ENCODE measurements at places on chromosomes 11 and 22.

DNA sequence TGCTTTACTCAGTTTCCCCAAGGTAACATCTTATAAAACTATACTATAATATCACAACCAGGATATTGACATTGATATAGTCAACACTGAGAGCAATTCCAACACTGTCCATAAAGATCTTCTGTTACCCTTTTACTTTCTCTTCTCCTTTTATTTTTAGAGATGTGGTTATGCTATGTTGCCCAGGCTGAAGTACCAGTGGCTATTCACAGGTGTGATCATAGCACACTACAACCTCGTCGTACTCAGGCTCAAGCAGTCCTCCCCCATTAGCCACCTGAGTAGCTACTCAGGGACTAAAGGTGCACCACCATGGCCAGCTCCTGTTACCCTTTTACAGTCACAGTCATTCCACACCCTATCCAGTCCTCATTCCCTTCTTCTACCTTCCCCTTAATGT, 119.7 kb downstream of the CWF19L2 start:
- DNase-seq, result no peak

GRCh38 chr11:96196181-96196662, 146.8 kb downstream of the MAML2 start:
- DNase-seq, result no peak

DNA sequence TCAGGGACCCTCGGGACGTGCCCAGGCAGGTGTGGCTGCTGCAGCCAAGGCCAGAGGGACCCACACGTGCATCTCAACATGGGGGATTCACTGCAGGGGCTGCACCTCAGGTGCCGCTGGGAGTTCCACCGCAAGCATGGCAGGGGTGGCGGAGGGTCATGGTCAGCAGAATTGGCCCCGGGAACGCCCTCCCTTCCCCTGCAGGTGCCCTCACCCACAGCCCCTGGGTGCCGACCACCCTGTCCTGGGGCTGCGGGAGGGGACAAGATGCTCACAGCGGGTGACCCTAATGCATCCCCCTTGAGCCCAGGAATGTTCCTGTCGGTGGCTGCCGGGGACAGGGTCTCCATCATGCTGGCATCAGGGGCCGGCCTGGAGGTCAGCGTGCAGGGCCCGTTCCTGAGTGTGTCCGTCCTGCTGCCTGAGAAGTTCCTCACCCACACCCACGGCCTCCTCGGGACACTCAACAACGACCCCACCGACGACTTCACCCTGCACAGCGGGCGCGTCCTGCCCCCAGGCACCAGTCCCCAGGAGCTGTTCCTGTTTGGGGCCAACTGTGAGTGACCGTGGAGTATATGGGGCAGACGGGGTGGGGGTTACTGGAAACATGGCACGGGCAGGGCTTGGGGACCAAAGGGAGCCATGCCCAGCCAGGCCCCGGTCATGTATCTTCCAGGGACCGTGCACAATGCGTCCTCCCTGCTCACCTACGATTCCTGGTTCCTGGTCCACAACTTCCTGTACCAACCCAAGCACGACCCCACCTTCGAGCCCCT, 5.8 kb downstream of the SUSD2 start:
- DNase-seq, result no peak

- no peak for DNase-seq
Observed at GRCh38 chr22:48444320-48445112, 1383.2 kb downstream of the BRD1 start.

DNA sequence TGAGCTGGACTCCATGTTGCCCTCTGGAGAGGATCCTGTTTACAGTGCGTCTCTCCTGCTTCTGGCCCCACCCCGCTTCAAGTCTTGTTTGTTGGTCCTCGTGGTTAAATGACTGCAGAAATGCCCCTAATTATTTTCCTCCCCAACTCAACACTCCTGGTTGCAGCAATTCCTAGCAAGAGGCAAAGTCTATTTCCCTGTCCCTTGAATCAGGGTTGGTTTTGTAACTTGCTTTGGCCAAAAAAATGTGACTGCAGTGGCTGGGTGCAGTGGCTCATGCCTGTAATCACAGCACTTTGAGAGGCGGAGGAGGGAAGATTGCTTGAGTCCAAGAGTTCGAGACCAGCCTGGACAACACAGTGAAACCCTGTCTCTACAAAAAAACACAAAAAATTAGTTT, 41.0 kb upstream of the FGF3 start:
- no peak for DNase-seq

DNA sequence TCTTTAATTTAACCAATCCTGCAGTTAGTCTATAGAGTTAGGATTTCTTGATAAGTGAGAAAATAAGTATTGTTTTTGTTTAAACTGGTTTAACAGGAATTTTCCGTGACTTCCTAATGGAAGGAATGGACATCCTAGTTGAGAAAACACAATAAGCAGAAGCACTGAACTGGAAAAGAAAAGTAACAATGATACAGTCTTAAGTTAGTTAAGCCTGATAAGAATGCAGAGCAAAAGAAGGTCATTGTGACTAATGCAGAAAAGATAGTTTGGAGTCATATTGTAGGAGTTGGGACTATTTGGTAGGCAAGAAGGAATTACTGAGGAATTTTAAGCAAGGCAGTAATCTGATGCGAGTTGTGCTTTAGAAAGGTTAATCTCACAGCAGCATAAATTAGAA, 11.7 kb downstream of the RNF141 start:
- no peak for DNase-seq

- no peak for DNase-seq
Observed at GRCh38 chr11:235609-235996, 539 bp downstream of the SIRT3 start.

DNA sequence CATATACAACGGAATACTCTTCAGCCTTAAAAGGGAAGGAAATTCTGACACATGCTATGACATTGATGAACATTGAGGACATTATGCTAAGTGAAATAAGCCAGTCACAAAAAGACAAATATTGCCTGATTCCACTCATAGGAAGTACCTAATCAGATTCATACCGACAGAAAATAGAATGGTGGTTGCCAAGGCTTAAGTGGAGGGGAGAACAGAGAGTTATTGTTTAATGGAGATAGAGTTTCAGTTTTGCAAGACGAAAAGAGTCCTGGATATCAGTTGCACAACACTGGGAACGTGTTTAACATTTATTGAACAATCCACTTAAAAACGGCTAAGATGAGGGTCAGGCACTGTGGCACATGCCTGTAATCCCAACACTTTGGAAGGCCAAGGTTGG, 45.6 kb upstream of the HIPK3 start:
- DNase-seq, result no peak

DNA sequence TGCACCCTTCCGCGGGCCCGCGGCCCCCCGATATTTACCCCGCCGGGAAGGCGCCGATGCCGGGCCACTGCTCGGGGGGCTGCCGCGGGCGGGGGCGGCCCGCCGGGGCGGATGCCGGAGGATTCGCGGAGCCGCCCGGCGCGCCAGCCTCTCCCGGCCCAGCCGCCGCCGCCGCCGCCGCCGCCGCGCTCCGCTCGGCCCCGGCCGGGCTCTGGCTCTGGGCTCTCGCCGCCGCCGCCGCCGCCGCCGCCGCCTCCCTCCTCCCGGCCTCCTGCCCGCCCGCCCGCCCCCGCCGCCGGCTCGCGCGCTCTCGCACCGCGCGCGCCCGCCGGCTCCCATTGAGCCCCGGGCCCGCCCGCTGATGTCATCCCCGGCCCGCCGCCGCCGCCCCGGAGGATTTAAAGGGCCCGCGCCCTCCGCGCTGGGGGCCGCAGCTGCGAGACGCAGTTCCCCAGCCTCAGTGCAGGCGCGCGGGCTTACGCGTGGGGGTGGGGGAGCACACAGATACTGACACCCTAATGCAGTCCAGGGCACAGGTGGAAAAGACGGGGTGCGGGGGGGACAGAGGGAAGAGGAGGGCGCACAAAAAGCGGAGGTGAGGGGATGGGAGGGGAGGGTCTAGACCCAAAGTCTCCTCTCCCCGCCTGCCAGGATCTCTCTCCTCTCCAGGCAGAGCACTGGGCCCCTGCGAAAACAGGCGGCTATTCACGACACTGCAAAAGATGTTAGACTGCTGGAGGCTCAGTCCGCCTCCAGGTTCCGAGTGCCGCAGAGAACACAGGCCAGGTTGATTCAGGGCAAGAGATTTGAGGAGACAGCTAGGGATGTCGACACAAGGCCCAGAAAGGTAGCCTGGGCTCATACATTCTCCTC, at the start of gene CSNK1E:
TSS of gene CSNK1E (minus strand) at position 312 of the 873 bp plus-strand sequence. CDS start 3,276 bp downstream, outside the sequence.
- no peak for DNase-seq

DNA sequence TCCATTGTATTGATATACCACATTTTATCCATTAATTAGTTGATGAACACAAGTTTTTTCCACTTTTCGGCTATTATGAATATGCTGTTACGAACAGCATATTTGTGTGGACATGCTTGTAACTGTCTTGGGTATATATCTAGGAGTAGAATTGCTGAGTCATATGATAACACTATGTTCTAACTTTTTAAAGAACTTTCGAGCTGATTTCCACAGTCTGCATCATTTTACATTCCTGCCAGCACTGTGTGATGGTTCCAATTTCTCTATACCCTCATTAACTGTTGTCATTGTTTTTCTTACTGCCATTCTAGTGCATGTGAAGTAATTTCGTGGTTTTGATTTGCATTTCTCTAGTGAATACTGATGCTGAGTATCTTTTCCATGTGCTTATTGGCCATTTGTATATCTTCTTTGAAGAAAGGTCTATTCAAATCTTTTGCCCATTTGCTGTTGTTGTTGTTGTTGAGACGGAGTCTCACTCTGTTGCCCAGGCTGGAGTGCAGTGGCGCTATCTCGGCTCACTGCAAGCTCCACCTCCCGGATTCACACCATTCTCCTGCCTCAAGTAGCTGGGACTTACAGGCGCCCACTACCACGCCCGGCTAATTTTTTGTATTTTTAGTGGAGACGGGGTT, 7.4 kb upstream of the RCE1 start:
- no peak for DNase-seq

DNA sequence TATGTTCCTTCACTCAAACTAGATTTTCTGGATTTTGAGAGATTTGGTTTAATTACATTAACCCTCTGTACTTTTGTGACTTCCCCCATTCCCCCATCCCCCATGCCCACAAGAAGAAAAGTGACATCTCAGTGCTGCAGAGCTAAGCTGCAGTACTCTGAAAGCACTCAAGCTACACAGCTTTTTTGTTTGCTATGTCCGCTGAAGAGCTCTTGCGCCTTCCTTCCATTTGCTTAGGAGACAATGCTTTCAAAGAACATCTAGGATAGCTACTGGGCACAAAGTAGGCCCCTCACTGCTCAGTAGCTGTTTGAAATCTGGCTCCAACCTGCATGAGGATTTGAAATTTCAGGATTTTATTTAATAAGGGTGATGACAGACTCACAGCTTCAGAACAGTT, 69.7 kb downstream of the SLC17A6 start:
- DNase-seq, result no peak

GRCh38 chr11:10255388-10256125, 38.5 kb downstream of the SBF2 start:
- no peak for DNase-seq

DNA sequence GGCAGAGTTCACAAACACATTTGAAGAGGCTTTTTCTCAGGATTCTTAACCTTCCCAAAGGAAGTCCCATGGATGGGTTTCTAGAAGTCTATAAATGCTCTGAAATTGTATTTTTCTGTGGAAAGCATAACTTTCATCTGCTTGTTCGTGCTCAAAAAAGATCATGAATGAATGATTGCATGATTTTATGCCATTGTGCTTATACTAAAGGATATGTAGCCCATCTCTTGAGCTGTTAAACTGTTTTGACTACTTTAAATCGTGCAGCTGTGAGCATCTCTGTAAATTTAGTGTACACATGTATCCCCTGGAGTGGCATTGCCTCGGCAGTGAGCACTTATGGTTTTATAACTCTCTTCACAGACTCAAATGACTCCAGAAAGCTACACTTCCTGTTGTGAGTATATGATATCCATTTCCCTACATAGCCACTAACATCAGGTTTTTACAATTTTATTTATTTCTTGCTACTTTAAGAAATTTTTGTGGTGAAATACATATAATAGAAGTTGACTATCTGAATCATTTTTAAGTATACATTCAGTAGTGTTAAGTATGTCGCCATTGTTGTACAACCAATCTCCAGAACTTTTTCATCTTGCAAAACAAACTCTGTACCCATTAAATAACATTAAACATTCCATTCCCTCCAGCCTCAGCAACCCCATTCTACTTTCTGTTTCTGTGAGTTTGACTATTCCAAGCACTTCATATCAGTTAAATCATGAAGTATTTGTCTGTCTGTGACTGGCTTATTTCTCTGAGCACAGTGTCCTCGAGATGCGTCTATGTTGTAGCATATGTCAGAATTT, 8.0 kb downstream of the NEAT1 start:
- no peak for DNase-seq

- no peak for DNase-seq
Observed at GRCh38 chr11:103359216-103359615, 250.0 kb downstream of the DYNC2H1 start.

DNA sequence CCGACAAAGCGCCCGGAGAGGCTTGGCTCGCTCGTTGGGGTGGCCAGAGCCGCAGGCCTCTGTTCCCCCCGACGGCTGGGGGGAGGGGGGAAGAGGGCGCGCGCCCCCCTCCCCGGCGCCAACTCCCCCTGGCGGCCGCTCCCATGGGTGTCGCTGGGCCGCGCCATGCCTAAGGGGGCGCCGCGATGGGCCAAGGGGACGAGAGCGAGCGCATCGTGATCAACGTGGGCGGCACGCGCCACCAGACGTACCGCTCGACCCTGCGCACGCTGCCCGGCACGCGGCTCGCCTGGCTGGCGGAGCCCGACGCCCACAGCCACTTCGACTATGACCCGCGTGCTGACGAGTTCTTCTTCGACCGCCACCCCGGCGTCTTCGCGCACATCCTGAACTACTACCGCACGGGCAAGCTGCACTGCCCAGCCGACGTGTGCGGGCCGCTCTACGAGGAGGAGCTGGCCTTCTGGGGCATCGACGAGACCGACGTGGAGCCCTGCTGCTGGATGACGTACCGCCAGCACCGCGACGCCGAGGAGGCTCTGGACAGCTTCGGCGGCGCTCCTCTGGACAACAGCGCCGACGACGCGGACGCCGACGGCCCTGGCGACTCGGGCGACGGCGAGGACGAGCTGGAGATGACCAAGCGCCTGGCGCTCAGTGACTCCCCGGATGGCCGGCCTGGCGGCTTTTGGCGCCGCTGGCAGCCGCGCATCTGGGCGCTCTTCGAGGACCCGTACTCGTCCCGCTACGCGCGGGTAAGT, 1.4 kb downstream of the KCNC1 start:
- no peak for DNase-seq

DNA sequence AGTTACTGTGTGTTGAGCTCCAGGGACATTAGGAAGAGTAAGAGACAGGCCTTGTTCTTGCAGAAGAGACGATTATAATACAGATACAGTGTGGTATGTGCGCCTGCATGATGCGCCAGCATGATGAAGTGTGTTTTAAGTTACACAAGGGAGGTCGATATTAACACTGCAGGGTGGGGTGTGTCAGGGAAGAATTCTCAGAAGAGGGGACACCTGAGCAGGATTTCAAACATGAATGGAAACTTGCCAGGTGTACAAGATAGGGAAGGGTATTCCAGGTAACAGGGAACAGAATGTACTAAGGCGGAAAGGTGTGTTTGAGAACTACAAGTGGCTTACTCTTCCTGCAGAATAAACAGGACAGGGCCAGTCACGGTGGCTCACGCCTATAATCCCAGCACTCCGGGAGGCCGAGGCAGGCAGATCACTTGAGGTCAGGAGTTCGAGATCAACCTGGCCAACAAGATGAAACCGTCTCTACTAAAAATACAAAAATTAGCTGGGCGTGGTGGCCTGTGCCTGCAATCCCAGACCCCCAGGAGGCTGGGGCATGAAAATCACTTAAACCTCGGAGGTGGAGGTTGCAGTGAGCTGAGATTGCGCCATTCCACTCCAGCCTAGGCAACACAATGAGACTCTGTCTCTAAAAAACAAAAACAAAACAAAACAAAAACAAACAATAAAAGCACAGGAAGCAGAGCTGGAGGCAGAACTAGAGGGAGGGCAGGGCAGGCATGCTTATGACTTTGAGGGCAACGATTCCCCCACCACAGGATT, 59.0 kb downstream of the SYN3 start:
- DNase-seq, result no peak
